Karpas-422 (cell line): ENCODE measurements at places on chromosomes 2 and 18. TPM values are rescaled to one million over a fixed set of nuclear protein-coding genes. Genes with fewer than 3 reads are reported as not detected.

GRCh38 chr2:178072000-178072382, 586 bp downstream of the PDE11A start:
- no peak for DNase-seq

GRCh38 chr2:128686881-128687555, 368.4 kb upstream of the HS6ST1 start:
- H3K4me1 ChIP-seq = peaks cover 5% of the 10 kb centered on the region
- H3K27ac ChIP-seq = no peak overlapping the region
- H3K4me3 ChIP-seq = no peak overlapping the region
- H3K36me3 ChIP-seq = no peaks in the 10 kb centered on the region
- DNase-seq = no peak
- H3K27me3 ChIP-seq = no peaks in the 10 kb centered on the region

DNA sequence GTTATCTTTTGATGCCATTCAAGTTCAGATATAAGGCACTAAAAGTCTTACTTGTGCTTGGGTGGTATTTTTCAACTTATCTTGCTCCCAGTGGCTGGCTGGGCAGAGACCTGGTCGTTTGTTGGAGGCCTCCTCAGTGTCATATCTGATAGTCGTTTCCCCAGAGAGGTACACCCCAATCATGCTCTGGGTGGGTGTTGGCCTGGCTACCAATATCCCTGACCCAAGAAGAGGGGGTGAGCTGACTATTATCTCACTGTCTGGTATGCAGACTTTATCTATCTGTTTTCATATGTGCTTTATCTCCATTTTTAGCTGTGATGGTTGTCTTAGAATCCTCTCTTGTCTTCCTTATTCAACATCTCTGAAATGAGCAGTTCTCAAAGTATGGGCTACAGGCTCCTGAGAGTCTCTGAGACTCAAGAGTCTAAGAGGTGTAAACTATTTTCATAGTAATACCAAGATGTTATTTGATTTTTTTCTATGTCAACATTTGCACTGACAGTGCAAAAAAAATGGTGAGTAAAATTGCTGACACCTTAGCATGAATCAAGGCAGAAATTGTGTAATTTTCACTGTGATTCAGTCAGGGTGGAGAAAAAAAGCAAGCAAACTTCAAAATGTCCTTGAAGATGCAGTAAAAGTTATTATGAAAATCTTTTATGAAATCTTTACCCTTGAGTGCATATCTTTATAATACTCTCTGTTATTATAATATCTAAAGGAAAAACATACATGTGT, 12.3 kb upstream of the PLEK start:
- H3K4me3 ChIP-seq = no peak overlapping the region
- no peaks in the 10 kb centered on the region for H3K36me3 ChIP-seq
- no peaks in the 10 kb centered on the region for H3K27me3 ChIP-seq

- H3K36me3 ChIP-seq = no peaks in the 10 kb centered on the region
- H3K4me1 ChIP-seq = no peaks in the 10 kb centered on the region
- H3K4me3 ChIP-seq = no peak overlapping the region
- no peak for DNase-seq
These were observed 89.5 kb upstream of the RBMS1 start for GRCh38 chr2:160583146-160583535.

GRCh38 chr2:151975460-151976414, 123.1 kb downstream of the CACNB4 start:
- DNase-seq = no peak
- no peak overlapping the region for H3K27ac ChIP-seq
- no peaks in the 10 kb centered on the region for H3K27me3 ChIP-seq
- H3K4me1 ChIP-seq = no peaks in the 10 kb centered on the region
- no peak overlapping the region for H3K4me3 ChIP-seq
- no peaks in the 10 kb centered on the region for H3K36me3 ChIP-seq

- no peak overlapping the region for H3K4me3 ChIP-seq
- H3K27me3 ChIP-seq = no peaks in the 10 kb centered on the region
- no peak overlapping the region for H3K27ac ChIP-seq
- no peaks in the 10 kb centered on the region for H3K4me1 ChIP-seq
- no peaks in the 10 kb centered on the region for H3K36me3 ChIP-seq
These were observed 618.3 kb upstream of the SETBP1 start for GRCh38 chr18:44062345-44062744.

- H3K4me1 ChIP-seq = no peaks in the 10 kb centered on the region
- no peak overlapping the region for H3K4me3 ChIP-seq
These were observed 33.9 kb downstream of the ORC2 start for GRCh38 chr2:200929334-200930249.

DNA sequence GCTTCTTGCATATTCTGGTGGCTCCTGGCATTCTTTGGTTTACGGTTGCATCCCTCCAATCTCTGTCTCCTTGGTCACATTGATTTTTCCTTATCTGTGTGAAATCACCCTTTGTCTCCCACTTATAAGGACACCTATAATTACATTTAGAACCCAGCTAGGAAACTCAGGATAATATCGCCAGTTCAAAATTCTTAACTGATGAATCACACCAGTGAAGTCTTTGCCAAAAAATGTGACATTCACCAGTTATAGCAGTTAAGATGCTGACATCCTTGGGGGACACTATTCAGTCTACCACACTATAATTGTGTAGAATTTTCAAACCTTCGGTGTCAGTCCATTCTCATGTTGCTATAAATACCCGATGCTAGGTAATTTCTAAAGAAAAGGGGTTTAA, 320.2 kb downstream of the TMX3 start:
- H3K27ac ChIP-seq = no peak overlapping the region
- no peak for DNase-seq
- no peak overlapping the region for H3K4me3 ChIP-seq
- H3K27me3 ChIP-seq = no peaks in the 10 kb centered on the region
- H3K4me1 ChIP-seq = no peaks in the 10 kb centered on the region
- no peaks in the 10 kb centered on the region for H3K36me3 ChIP-seq

DNA sequence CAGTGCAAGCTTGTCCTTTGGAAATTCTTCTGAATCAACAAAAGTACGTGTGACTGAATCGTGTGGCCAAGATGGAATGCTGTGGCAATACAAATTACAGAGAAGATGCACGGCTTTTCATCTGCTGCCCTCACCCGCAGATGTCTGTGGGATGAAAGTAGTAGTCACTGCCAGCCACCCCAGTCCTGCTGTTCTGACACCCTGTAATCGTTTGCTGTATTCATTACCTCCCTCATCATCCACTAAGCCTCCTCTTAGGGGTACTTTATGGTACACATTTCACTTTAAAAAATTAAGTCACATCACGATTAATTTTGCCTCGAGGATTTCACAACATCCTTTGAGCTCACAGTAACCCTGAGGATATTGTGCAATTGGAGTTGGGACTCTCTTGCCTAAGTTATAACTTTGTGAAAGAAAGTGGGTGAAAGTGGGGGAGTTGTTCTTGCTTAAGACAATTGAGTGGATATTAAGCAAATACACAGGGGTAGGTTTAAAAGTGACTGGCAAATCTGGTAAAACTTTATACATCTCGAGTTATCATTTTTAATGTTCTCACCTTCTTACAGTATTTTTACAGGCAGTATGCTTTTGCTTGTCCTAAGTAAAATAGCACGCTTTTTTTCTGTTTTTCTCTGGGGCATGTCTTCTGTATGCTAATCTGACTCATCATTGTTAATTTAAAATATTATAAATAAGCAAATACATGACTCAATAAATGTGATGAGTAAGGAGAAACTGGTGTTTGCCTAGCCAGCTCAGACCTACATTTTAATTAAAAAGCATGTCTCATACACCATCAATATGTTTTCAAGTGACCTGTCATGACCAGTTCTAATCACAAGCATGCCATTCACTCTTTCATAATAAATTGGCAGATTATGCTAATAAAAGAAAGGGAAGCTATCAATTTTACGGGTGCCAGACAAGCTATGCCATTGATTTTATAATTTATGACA, 680.9 kb downstream of the IRS1 start:
- DNase-seq = no peak
- no peak overlapping the region for H3K27ac ChIP-seq
- no peaks in the 10 kb centered on the region for H3K4me1 ChIP-seq

GRCh38 chr18:44922968-44923367, 242.3 kb downstream of the SETBP1 start:
- H3K4me1 ChIP-seq = no peaks in the 10 kb centered on the region
- no peak overlapping the region for H3K27ac ChIP-seq
- H3K4me3 ChIP-seq = no peak overlapping the region
- no peak for DNase-seq

GRCh38 chr2:96534701-96535181, 1.8 kb upstream of the ARID5A start:
- DNase-seq = no peak
- no peak overlapping the region for H3K27ac ChIP-seq
- no peak overlapping the region for H3K4me3 ChIP-seq
- peaks cover 29% of the 10 kb centered on the region for H3K4me1 ChIP-seq
- no peaks in the 10 kb centered on the region for H3K36me3 ChIP-seq

DNA sequence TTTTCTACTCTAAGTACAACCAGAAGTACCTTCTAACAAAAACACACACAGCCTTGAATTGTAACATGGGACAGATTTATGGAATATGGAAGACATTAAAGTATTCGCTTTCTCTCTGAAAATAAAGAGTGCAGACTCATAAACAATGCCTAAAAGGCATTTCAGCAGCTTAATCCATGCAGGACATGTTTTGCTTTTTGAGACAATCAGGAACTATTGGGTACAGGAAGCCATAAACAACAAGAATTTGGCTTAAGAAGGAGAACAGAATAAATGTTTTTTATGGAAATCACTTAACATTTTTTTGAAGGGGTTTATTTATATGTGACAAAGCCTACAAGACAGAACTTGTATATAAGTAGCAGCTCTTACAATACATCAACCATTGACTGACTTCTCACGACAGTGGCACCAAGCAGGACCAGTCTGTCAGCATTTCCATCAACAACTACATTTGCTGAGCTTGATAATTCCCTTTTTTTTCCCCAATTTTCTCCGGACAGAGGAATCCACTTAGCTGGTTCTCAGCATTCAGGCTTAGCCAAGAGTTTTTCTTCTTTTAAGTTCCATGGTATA, 140.1 kb downstream of the EXOC6B start:
- H3K4me3 ChIP-seq = no peak overlapping the region
- no peaks in the 10 kb centered on the region for H3K4me1 ChIP-seq
- peak; percentile 31 for DNase-seq
- no peak overlapping the region for H3K27ac ChIP-seq
- no peaks in the 10 kb centered on the region for H3K27me3 ChIP-seq

DNA sequence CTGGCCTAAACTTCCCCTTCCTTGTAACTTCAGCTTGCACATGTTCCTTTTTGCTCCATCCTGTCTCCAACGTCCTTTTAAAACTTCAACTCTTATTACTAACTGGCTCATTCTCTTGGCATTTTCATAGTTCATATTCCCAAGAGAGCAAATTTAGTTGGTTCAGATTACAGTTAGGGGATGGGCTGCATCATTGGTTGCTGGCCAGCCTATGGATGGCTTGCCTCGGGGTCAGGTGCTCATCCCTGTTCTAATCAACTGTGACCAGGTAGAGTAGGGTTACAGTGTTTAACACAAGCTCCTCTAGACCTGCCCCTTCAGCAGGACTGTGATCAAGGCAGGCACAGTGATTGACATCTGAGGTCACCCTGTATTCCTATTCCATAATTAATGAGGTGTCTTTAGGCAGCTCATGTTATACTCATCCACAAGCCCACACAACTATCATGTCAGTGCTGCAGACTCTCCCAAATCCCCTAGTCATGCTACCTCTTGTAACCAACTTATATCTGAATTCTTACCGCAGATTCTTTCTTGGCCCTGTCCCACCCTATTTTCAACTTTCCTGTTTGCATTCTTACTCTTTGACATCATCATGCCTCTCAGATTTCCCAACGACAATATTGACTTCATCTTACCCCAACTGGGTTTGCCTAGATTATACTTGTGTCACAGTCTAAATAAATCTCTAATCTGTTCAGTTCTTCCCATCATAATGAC, 293.3 kb downstream of the MTX2 start:
- no peak overlapping the region for H3K27ac ChIP-seq
- H3K4me1 ChIP-seq = peaks cover 26% of the 10 kb centered on the region
- H3K4me3 ChIP-seq = no peak overlapping the region
- peak; percentile 78 for DNase-seq
- H3K36me3 ChIP-seq = no peaks in the 10 kb centered on the region
- H3K27me3 ChIP-seq = no peaks in the 10 kb centered on the region

- H3K27ac ChIP-seq = no peak overlapping the region
- H3K4me3 ChIP-seq = no peak overlapping the region
- no peaks in the 10 kb centered on the region for H3K36me3 ChIP-seq
These were observed 45.3 kb downstream of the CHRNA1 start for GRCh38 chr2:174719016-174719415.

GRCh38 chr2:189791338-189792042, 7.2 kb downstream of the PMS1 start:
- peaks cover 55% of the 10 kb centered on the region for H3K36me3 ChIP-seq
- no peaks in the 10 kb centered on the region for H3K27me3 ChIP-seq
- DNase-seq = no peak

- no peaks in the 10 kb centered on the region for H3K4me1 ChIP-seq
- H3K4me3 ChIP-seq = no peak overlapping the region
- no peak overlapping the region for H3K27ac ChIP-seq
- H3K27me3 ChIP-seq = no peaks in the 10 kb centered on the region
- no peak for DNase-seq
- no peaks in the 10 kb centered on the region for H3K36me3 ChIP-seq
These were observed 1293.6 kb upstream of the ZEB2 start for GRCh38 chr2:145813481-145813880.

GRCh38 chr2:207154556-207155510, 10.9 kb downstream of the KLF7 start:
- H3K4me3 ChIP-seq = no peak overlapping the region
- DNase-seq = no peak
- no peaks in the 10 kb centered on the region for H3K36me3 ChIP-seq
- H3K27ac ChIP-seq = no peak overlapping the region
- H3K27me3 ChIP-seq = no peaks in the 10 kb centered on the region
- peaks cover 13% of the 10 kb centered on the region for H3K4me1 ChIP-seq

NMS gene
- total RNA-seq = not detected in 2 replicates

PROKR1 gene
- not detected in 2 replicates for total RNA-seq

ITGA6 gene
- 0.37 and 0.94 TPM in 2 replicates for total RNA-seq

TP53I3 gene
- 3.4 and 13.5 TPM in 2 replicates for total RNA-seq

KYNU gene
- 0.75 and 1.8 TPM in 2 replicates for total RNA-seq

SERPINB2 gene
- total RNA-seq = not detected in 2 replicates

PTMA gene
- total RNA-seq = 1,532 and 1,657 TPM in 2 replicates

FAM117B gene
- total RNA-seq = 4.6 and 8.0 TPM in 2 replicates
